ENCODE measurements at places on chromosomes 6 and 20. TPM values are rescaled to one million over a fixed set of nuclear protein-coding genes. Genes with fewer than 3 reads are reported as not detected.
A peak's percentile ranks its signal among the peaks of the same experiment; 100 is the strongest.

DNA sequence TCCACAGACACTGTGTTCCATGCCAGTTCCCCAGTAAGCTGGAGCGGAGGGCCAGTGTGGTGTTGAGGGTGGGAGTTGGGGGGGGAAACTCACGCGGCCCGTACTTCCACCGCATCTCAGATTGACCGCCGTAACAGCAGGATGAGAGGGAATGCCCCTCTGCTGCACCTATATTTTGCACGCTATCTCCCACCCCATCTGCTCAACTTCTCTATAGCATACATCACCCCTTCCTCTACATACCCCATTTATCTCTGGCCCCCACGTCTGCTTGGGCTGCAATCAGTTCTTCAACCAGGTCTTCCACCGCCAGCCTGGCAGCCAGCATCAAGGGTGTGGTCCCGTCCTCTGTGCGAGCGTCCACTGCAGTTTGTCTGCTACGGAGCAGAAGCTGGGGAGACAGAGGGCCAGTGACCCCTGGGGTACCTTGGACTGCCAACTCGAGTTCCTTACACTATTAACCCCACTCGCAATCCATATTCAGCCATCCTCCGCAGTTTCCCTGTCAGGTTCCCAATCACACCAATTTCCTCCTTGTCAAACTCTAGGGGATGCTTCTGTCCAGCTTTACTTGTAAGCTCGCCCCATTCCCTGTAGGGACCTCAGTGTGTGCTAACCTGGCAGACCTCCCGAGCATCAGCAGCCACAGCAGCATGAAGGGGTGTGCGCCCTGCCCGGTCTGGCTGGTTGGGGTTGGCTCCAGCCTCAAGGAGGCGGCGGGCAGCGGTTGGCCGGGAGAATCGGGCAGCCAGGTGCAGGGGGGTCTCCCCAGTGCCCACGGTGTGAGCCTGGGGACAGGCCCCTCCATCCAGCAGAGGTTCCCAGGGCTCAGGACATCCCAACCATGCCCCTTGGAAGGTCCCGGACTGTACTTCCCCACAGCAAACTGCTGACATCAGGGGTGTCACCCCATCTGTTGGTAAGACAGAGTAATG is 4.5 kb upstream of the GPSM3 start:
- no peak for DNase-seq

The TSPO2 gene
- not detected for total RNA-seq

DNA sequence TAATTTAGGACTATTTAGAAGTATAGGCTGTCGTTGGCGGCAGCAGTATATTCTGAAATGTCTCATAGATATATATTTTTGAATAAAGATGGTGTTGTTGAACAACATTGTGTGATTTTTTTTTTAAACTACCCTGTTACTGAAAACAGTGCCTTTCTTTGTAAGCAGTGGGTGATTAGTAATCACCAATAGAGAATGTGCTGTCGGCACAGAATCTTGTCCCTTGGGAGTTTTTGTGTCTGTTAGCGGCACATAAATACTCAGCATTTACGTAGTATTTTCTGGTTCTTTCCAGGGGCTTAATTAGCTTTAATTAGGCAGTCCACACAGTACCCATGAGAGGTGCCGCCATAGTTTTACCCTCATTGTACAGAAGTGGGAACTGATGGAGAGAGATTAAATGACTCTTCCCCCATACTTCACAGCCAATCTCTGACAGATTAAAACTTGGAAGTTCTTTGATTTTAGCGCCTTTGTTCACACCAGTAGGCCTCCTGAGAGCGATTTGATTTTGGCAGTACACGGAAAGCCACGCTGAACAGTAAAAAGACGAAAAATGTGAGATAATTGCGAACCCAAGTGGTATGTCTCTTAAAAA is 58.8 kb downstream of the RPRD1B start:
- no peak for DNase-seq

DNA sequence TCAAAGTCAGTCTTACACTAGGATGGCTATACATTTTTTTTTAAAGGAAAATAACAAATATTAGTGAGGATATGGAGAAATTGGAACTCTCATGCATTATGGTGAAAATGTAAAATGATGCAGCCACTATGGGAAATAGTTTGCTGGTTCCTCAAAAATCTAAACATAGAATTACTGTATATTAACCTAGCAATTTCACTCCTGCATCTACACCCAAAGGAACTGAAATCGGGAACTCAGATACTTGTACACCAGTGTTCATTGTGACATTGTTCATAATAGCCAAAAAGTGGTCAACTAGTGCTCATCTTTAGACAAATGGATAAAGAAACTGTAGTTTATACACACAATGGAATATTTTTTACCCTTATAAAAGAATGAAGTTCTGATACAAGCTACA is 110.7 kb downstream of the UTRN start:
- DNase-seq: no peak

DNA sequence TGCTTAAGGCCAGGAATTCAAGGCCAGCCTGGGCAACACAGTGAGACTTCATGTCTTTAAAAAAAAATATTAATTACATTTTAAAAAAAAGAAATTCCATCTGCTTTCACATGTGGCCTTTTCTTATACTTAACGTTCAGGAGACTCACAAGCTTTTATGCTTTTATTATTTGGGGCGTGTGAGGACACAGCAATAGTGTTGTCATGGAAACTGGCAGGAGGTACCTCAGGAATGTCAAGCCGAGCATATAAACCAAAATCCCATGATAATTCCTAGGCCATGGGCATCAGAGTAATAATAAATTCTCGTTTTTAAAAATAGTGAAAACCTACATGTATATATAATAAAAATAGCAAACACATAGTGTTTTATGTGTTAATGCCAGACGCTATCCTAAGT is 89.8 kb downstream of the IYD start:
- DNase-seq: no peak

DNA sequence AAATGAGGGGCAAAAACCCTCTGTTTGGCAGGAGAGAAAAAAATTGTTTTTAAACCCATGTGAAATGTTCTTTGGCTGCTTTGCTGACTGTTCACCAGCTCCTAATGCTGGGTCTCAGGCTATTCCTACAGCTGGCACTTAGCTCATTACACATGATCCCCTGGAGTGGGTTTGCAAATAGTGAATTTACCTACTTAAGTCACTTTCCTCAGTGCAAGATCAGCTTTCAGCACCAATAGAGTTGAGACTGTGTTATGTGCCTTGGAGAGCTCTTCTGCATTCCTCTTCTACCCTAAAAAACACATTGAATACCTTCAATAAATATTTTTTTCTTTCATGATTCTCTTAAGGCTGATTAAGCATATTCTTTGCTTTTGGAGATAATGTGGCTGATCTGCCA is 58.4 kb upstream of the PRDM1 start:
- no peak for DNase-seq

DNA sequence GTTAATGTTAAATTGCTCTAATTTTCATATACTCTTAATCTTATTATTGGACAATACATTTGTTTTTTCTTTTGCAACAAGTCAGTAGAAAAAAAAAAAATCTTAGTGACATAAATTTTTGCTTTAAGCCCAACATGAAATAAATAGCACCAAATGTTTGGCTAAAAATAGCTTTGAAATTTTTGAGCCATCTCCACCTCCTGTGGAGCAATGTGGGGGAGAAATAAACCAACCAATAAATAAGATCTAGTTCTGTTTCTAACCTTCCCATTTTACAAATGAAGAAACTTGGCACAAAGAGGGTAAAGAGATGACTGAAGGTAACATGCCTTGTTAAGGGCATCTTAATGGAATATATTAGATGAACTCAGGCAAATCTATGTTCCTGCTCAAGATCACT is 91.4 kb downstream of the PRKN start:
- DNase-seq: no peak

The EPHA7 gene
- not detected for total RNA-seq

DNA sequence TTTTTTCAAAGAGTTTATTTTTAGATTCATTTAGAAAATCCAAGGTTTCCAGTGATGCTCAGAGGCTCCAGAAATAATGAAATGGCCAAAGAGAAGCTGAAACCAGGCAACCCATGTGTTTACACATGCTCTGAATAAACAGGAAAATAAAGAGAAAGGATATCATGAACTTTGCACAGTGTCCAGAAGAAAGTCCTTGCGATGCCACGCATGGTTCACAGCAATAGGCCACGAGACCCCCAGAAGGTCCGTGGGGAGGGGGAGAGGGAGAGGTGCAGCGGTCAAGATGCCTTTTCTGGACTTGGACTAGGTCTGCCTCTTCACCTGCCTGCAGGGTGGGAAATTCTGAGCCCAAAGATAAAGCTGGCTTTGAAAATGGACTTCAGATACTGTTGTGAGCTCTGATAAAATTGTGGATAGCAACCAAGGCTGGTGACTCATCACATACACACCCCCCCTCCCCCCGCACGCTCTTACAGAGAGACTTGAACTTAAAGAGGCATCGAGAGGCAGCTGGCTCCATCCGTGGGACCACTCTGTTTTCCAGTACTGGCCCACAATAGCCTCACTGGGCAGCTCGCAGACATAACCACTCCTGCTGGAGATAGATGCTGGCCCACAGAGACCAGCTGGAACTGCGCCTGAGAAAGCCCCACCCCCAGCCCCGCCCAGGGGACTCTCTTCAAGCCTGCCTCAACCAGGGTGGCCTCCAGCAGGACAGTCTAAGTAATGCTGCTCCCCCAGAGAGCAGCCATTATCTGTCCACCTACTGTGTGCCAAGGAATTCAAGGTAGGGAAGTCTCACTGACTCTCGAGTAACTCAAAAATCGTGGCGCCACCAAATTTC is 21.2 kb upstream of the NFATC2 start:
- peak; percentile 38 for DNase-seq

DNA sequence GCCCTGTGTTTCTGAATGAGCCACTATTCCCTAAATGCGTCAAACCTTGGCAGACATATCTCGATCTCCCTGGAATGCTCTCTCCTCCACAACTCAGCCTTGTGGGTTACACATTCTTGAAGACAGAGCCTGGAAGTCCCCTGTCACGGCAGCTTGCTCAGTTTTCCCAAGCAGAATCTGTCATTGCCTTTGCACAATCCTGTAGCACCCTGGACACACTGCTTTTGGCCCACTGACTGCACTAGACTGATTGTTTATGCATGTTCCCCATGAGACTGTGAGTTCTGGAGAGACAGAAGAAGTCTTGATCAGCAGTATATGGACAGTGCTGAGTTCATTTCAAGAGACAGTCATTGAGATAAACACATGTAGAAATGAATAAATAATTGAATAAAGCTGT is 406.7 kb downstream of the CD83 start:
- DNase-seq: no peak

- no peak for DNase-seq
Measured at GRCh38 chr20:57086066-57086465, 180.4 kb downstream of the BMP7 start.

DNA sequence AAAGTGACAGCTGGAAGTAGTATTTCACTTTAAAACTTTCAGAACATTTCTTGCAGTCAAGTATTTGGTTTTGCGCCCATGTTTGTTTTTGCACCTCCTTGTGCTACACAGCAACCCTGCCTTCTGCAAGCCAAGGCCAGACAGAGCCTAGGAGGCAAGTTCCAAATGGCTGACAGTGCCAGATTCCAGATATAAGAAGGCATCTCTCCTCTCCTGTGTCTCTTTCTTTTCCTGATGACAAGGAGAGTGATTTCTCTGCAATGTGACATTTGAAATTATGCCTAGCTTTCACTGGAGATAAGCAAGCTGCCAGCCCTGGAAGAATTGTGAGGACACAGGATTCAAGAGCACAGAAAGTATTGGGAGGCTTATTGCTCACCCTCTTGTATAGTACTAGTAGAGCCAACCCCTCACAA is 149.1 kb upstream of the TENT5A start:
- DNase-seq: no peak

- DNase-seq: no peak
Measured at GRCh38 chr20:18729231-18729825, 84.3 kb upstream of the SCP2D1 start.

The BCAS1 gene
- not detected for total RNA-seq

GRCh38 chr20:41531518-41532275 is 86.5 kb downstream of the CHD6 start:
- DNase-seq: no peak
